Femur (tissue), 1 donor: ENCODE measurements at places on chromosomes 1 and 21.

- no peak for DNase-seq
These were observed 240.4 kb downstream of the DPYD start for GRCh38 chr1:97680470-97680869.

DNA sequence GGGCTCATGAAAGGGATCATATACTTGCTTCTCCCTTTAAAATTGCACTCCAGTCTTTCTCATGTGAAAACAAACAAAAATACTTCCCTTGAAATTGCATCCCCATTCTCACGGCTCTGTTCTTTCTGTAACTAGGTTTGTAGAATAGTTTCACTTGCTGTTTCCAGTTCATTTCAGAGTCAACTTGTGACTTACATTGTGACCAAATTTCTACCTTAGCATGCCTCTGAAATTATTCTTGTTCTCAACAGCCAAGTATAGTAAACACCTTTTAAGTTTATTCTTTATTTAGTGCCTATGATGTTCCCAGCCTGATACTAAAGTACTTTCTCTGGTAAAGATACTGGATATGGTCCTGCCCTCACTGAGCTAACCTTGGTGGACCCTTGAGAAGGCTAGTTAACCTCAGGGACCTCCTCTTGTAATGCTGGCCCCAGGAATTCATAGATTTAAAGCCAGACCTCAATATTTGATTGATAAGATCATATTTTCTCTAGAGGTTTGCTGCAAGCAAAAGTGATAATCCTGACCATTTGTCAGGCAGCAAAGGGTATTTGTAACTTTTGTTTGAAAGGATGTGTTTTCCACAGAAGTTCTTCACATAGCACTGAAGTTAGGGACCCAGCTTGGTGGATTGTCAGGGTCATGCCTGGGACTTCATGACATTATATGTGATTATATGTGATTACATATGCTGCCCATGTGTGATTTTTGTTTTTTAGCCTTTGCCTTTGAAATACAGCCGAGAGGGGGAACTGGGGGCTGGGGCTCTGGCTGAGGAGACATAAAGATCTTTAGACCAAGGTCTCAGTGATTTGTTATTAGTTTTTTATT is 29.6 kb downstream of the VANGL2 start:
- no peak for DNase-seq

DNA sequence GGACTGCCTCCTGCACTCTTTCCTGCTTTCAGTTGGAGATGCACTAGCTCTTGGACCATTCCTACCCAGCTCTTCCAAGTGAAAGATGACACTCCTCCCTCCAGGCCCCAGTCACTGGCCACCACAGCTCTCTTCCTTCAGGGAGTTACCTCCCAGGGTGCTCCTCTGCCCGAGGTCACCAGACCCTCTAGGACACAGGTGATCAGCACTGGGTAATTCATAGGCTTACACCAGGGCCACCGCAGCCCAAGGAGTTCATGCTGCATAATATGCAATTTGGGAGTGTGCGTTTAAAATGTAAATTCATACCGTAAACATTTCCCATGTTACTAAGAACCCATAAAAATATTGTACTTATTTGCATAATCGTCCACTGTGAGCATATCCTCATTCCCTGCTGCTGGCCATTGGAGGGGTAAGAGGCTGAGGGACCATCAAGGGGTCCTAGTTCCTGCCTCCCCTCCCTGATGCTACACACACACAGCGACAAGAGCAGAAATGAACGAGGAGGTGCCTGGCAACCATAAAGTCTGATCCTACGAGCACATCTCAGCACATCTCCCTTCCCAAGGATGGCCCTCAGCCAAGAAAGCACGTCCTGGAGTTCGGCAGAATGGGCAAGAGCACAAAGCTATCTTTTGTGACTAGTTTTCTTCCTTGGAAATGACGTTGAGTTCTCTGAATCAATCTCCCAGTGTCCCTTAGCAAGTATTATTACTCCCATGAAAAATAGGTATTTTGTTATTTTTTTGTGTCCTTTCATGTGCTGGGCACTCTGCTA is 222.9 kb upstream of the RAB4A start:
- DNase-seq: no peak

DNA sequence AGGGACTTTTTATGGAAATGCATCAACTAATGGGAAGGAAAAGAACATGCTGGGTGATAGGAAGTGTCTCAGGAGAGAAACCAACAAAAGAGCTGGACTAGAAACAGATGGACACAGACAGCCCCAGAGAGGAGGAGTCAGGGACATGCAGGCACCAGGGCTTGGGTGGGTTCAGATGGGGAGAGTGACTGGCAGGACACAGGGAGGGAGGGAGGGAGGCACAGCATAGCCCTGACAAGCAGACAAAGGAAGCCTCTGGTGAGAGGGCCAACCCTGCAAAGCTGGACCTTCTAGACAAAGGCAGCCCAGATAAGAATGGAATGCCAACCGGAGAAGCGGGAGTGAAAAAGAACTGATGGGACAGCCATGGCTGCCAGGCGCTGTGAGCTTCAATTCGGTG is 568.8 kb downstream of the AJAP1 start:
- DNase-seq: no peak

- no peak for DNase-seq
These were observed 1.7 kb downstream of the DCAF8 start for GRCh38 chr1:160260406-160261382.

GRCh38 chr1:173869021-173869359 is 810 bp downstream of the ZBTB37 start:
- no peak for DNase-seq

DNA sequence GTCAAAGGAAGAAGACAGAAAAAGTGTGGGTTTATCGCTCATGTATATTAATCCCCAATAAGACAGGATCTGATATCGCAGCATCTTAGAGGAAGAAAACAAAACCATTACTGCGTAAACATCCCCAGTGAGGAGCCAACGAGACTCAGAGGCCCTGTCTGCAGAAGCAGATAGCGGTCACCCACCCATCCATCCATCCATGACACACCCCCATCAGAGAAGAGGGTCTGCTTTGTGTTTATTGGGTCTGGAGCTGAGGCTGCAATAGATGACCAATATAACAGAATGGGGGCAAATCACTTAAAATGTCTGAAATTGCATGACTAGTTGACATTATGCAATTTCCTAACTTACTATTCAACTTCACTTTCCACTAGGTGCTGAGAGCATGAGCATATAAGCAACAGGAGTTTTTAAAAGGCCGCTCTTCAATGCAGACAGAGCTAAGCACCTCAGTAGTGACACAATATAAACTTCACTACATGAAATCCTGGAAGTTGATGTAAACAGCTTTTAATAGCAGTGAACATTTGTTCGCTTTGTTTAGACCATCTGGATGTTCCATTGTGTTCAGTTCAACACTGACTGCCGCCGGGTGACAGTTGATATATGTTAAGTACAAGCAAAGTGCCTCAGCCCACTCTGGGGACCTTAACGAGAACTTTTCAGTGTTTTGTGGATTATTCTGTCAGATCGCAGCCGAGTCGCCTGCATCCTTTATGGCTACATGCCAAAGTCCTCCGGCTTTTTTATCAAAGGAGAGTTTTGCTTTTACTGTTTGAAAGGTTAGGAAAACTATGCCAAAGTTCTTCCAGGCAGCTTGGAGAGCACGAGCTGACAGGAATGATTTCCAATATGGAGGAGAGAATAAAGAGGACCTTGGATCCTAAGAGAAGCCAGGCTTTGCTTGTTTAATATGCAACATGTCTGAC is 167.5 kb downstream of the ZNF281 start:
- DNase-seq: peak; percentile 44

DNA sequence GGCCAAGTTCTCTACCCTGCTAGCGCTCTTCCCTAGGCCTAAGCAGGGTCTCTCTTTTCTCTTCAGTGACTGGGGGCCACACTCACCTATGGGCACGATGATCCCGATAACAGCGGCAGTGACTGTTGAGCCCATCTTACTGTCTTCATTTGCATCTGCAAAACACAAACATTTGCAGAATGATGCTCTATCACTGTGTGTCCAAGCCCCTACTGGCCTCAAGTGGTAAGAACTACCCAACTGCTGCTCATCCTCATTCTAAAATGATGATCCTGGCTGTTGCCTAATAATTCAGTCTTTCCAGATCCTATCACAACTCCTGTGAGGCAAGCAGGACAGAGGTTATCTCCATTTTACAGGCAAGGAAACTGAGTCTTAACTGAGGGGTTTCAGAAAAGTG is 16.7 kb upstream of the MAGOH start:
- no peak for DNase-seq

DNA sequence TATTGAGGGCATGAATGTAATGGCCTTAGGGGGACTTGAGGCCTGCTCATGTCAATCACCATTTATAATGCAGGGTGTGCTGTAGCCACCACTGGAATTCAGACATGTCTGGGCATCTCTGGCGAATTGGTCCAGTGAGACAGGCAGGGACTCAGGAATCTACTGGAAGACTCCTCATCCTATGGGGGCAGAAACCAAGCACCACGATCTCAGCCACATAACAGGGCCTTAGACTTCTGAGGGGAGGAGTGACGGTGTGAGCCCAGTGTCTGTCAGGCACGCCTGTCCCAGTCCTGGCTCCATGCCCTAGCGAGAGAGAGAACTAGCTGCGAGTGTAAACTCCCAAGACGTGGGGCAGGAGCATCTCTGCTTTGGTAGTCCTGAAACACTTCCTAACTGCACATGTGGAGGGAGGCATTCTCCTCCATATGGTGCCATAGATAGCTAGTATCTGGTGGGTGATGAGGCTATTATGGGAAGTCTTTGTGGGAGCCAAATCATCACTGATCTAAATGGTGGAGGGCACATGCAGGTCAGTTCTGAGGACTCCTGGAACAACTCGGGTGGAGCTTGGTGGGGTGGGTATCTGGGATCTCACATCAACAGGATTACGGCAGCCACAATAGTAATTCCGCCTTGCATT is 29.8 kb upstream of the KIAA0040 start:
- DNase-seq: no peak

GRCh38 chr1:208298593-208299269 is 54.5 kb upstream of the PLXNA2 start:
- no peak for DNase-seq

DNA sequence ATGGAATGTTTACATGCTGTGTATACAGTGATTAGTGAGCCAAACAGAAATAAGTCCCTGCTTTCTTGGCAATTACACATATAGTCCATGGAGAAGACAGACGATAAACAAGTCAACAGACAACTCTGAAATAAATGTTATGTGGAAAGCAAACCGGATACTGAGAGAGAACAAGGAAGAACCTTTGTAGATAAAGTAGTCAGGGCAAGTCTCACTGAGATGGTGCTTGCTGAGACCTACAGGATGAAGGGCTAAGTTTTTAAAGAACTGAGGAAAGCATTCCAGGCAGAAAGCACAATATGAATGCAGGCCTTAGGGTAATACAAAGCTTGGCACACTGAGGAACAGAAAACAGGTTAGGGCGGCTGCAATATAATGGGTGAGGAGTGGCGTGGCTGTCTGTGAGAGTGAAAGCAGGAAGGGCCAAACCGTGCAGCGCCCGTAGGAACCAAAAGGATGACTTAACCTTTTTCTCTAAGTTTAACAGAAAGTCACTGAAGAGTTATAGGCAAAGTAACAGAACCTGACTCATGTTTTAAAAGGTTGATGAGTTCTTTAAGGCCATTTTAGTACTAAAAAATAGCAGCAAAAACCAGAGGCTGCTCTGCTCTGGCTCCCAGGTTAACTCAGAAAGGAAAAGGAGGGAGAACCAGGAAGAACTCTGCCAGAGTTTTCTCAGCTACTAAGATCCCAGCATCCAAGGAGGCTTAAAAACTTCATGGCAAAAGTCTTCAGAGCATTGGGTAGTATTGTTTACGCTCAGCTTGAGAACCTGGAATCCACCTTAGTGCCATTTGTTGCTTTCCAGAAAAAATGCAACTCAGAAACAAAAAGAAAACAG is 8.7 kb upstream of the TTF2 start:
- no peak for DNase-seq

GRCh38 chr1:216528816-216529215 is 105.6 kb upstream of the USH2A start:
- no peak for DNase-seq

GRCh38 chr1:65503427-65503826 is 83.0 kb downstream of the LEPR start:
- no peak for DNase-seq

GRCh38 chr1:31241321-31241720 is 1.6 kb upstream of the NKAIN1 start:
- no peak for DNase-seq

DNA sequence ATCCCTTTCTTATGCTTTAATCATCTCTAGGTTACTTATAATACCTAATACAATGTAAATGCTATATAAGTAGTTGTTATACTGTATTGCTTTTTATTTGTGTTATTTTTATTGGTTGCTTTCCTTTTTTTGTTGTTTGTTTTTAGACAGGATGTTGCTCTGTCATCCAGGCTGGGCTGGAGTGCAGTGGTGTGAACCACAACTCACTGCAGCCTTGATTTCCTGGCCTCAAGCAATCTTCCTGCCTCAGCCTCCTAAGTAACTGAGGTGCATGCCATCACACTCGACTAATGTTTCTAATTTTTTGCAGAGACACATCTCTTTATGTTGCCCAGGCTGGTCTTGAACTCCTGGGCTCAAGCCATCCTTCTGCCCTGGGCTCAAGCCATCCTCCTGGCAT is 26.9 kb downstream of the KRTAP19-8 start:
- no peak for DNase-seq

GRCh38 chr1:187270256-187270655 is 441.5 kb downstream of the PLA2G4A start:
- DNase-seq: no peak
